ENCODE measurements at places on chromosomes 3 and 15.

DNA sequence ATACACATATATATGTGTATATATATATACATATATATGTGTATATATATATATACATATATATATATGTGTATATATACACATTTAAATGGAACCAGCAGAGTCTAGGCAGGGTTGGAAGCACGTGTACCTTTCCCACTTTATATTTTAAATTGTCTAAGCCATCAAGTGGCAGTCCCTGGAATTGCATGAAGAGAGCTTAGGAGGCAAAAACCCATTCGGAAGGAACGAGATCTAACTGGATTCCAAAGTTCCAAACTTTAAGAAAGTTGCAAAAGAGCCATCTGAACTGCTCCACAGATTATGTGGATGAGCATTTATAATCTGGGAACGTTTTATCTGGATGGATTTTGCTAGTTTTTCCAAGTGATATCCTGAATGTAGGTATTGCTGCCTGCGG is 186.5 kb downstream of the FOXP1 start:
- no peak for DNase-seq

- DNase-seq, result no peak
Observed at GRCh38 chr15:57595011-57595866, 3.5 kb downstream of the MYZAP start.

DNA sequence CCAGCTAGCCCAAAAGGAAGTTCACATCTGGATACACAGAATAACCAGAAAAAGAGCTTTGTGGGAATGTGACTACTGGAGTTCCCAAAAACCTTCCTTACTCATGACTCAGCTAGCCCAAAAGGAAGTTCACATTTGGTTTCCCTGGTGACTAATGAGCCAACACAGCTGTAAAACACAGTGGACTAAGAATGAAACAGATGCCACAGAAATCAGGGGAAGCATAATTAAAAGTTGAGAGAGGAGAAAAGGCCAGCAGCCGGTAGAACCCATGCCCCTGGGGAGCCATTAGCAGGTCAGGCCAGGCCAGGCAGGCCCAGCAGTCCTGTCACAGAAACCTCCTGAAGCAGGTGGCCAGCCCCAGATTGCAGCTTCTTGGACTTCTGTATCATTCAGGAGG is 130.3 kb downstream of the GHSR start:
- DNase-seq, result no peak

DNA sequence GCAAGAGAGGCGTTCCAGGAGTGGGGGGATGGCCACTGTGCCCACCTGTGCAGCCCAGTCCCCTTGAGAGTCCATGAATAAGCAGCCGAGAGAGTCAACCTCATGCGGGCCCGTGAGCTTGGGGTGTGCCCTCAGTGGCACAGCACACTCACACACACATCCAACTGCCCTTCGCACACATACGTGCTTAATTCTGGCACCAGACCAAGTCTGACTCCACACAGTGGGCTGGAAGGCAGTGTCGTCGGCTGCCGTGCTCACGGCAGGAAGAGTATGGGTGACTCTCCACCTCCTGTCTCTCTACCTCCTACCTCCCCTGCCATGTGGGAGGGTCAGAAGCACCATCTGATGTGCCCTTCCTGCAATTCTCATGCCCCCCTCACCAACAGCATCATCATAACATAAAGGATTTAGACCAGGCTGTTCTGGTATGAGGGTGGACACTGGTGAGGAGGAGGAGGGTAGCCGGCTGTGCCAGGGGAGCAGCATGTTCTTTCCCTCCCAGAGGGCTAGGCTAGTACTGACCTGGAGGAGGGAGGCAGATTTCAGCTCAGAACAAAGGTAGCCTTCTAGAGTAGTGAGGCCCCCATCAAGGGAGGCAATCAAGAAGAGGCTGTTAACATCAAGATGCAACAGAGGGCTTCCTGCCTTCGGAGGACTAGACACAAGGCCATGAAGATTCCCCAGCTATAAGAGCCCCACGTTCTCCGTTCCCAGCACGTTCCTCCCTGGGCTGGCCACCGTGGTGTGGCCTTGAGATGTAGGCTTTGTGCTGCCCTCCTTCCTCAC is 5.3 kb upstream of the STRA6 start:
- no peak for DNase-seq

DNA sequence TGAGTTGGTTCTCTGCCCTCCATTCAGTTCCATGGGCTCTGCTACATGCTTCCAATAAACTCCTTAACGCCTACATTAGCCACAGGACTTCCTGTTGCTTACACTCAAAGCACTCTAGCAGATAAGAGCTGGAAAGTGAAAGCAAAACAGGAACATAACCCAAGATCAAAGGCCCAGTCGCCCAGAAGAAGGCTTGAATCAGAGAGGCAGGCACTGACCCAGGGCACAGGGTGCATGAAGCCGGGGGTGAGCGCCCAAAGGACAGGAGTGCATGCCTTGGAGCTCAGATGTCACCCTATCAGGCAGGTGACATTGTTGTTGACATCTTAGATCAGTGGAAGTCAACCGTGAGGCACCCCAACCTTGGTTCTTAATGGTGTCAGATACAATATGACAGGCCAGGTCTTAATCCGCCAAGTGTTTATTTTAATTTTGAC is 235.1 kb downstream of the UACA start:
- peak; percentile 73 for DNase-seq

- no peak for DNase-seq
Observed at GRCh38 chr3:31011380-31011779, 116.9 kb upstream of the GADL1 start.

GRCh38 chr3:68378631-68379030 is 553.7 kb downstream of the TAFA4 start:
- DNase-seq, result no peak

GRCh38 chr3:12303534-12303933 is 14.7 kb downstream of the PPARG start:
- DNase-seq, result no peak

GRCh38 chr15:69861331-69862171 is 236.2 kb downstream of the TLE3 start:
- no peak for DNase-seq

DNA sequence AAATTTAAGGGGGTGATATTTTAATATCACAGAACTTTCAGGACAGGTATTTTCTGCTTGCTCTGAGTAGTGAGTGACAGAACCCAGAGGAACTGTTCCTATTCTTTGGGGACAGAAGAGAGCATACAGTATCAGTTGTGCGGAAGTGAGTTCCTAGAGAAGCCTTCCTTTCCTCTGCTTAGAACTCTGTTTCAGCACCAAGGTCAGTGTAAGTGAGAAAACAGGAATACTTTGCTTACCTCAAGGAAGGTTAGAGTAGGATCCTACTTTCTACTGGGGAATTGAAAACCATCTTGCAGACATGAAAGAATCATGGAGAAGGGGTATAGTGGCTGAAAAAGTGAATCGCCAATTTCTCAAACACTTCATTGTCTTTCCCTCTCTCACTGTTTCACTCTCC is 542.4 kb downstream of the SQOR start:
- no peak for DNase-seq

- DNase-seq, result no peak
Observed at GRCh38 chr15:101407439-101407838, 82.1 kb downstream of the PCSK6 start.

DNA sequence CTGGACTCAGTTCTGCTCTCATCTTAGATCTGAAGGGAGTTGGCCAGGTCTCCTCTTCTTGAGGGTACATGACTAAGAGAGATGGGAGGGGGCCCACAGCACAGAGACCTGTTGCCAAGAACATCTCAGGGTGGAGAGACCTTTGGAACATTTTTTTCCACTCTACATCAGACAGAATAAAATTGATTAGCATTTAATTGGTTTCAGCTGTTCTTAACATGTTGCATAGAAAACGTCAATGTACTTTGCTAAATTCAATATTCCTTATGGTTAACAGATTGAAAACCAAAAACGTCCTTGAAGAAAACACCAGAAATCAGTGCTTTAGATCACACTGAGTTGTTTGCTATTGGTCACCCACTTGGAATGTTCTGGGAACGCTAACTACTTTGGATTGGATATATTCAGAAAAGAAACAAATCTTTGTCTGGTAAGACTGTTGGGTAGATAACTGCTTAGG is 36.4 kb upstream of the FSTL1 start:
- DNase-seq, result no peak

GRCh38 chr3:13419505-13420044 is 547 bp downstream of the NUP210 start:
- DNase-seq, result peak; percentile 82

DNA sequence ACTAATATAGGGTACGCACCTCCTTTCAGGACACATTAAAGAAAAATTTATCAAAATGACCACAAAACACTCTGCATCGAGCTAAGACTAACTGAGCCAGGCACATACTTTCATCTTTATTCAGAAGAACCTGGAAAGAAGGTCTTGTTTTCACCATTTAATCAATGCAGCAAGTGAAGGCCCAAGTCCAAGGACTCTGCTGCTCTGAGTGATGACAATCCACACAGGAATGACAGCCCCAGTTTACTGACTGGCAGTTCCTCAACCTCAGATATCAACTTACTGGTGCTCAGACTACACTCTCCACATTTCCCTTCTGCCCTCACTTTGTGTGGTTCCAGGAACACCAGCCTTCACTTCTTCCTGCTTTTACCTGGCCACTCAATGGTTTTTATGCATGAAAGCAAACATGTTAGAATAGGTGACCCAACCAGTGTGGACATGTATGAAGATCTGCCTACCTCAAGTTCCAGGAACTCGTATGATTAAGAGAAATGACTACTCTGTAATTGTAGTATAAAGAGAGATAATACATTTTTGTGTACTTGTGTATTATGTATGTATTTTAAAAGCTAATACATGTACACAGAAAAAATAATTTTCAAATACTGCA is 29.1 kb upstream of the RASA2 start:
- DNase-seq, result no peak

DNA sequence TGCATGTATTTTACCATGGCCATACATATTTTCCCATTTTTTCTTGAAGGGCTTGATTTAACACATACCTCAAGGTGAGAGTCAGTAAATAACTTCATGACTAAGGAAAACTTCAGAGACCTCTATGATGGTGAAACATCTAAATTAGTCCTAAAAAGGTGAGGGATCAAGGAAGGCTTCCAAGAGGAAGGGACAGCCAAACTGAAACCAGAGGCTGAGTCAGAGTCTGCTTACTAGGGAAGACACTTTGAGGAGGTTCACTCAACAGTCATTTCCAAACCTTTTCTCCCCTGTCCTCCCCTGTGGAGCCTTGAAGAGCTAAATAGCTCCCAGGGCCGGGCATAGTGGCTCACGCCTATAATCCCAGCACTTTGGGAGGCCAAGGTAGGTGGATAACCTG is 206.6 kb downstream of the SHQ1 start:
- DNase-seq, result no peak

- DNase-seq, result peak; percentile 50
Observed at GRCh38 chr3:51382947-51383578, 2.0 kb upstream of the MANF start.

- DNase-seq, result no peak
Observed at GRCh38 chr3:135565546-135565945, 400.0 kb upstream of the PPP2R3A start.

GRCh38 chr3:173440514-173440913 is 43.0 kb downstream of the NLGN1 start:
- DNase-seq, result no peak

GRCh38 chr3:132730891-132731580 is 8.8 kb upstream of the NPHP3 start:
- DNase-seq, result no peak

DNA sequence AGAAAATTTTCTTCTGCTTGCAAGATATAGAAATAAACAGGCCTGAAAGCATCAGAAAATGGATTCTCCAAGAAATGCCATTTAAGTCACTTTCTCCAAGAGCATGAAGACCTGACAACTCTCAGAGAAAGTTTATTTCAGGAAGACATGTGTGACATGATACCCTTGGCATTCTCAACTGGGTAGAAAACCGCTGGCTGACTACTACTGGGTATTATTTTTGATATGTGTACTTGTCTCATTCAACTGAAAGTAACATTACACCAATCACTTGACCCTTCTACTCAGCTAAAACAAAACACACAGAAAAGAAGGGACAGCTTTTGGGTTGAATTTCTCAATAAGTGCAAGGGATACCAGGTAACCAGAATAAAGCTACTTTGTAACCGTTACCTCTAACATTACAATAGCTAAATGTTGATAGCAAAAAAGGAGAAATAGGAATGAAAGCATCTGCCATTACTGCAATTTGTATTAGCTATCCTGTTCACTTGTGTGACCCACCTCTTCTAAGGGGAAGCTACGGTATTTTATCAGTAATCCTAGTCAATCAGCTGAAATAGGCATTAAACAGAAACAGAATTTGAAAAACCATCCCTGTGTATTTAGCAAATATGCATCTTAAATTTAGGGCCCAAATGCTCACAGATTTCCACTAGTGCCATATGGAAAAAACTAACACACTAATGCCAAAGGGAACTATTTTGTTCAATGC is 7.3 kb downstream of the TRA2B start:
- DNase-seq, result no peak

DNA sequence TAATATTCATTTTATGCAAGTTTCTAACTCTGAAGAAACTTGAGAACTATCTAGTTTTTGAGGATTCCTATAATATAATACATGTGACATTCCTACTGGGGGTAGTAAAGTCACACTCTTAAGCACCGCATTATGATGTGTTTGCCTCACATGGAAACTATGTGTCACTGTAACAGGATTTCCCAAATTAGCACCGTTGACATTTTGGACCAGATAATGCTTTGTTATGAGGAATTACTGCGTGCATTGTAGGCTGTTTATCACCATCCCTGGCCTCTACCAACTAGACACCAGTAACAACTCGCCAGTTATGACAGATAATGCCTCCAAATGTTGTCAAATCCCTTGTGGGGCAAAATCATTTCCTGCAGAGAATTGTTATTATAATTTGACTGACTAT is 267.8 kb downstream of the RAP2B start:
- DNase-seq, result no peak

DNA sequence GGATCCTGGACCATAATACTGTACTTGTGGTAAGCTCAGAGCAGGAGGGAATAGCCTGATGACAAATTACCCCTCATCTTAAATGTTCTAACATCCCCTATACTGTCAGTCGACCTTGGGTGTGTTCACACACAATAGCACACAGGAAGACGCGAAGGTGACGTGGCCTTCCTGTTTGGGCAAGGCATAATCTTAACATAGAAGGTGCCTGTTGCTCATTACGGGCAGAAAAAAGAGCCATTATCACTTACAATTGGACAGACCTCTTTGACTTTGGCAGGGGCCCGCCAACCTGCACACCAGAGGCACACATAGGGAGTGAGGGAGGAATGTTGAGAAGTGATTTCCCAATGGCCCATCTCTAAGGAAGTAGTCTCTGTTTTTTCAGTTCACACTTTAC is 144.2 kb downstream of the ANO10 start:
- peak; percentile 61 for DNase-seq

- no peak for DNase-seq
Observed at GRCh38 chr3:59982510-59982909, 932.7 kb upstream of the CFAP20DC start.
